ENCODE measurements at places on chromosomes 4 and X.

- no peak for ATAC-seq
Measured at GRCh38 chrX:42505016-42505415, 272.9 kb downstream of the PPP1R2C start.

DNA sequence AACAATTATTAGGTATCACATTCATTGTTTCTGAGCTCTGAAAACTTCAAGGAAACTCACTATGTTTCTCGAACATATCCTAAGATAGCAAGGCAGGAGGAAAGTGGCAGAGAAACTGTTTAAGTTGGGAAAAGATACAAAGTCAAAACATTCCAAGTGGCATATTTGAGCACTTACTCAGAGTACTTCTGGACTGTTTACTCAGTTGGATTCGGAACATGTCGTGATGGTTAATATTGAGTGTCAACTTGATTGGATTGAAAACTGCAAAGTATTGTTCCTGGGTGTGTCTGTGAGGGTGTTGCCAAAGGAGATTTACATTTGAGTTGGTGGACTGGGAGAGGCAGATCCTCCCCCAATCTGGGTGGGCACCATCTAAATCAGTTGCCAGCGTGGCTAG, 298.3 kb downstream of the IL1RAPL2 start:
- ATAC-seq: no peak

GRCh38 chr4:112514647-112515197, 1.3 kb downstream of the NEUROG2 start:
- no peak for ATAC-seq

DNA sequence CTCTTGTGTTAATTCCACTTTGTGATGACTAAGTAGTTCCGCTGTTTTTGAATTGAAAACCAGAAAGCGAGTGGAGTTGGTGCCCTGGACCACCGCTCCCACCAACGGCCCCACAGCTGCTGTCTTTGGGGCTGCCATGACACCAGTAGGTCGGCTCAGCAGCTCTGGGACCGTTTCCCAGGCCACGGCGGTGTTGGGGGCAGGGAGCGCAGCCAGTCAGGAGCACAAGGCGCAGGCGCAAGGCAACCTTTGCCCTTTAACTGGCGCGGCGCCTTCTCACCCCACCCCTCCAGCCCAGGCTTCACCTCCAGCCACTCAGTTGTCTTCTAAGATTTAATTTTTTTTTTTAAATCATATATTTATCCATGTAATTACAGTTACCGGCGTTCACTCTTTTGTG, at the start of gene GK2:
Gene GK2, minus strand, starts transcription at position 166 of the 400 bp plus-strand sequence. Its CDS starts 28 bp downstream, at position 138.
- ATAC-seq: no peak

DNA sequence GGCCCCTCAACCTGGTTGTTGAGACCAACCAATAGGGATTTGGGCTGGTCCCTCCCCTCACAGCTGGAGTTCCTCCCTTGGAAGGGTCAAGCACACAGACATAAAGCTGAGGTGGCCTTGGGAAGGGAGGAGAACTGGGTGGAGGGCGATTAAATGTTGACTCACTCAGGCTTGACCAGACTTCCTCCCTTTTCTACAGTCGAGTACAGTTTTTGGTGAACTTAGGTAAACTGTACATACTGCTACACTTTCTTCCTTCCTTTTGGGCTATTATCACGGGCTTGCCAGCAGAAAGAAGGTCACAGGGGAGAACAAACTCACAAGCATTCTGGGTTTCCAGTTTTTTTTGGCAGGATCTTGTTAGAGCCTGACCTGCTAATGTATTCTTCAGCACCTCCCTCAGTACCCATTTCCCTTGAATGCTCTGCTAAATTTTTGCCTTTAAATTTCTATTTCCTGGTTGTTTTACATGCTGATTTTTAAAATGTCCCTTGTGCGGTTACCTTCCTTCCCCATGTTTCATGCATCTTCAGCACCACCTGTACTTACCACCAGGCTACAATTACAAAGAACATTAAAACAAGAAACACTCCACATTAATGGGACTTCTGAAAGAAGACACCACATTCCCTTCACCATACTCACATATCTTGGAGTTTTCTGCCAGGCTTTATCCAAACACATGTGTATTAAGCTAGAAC, 135.2 kb upstream of the RASGEF1B start:
- no peak for ATAC-seq

GRCh38 chrX:70664726-70665125, 220.1 kb downstream of the DLG3 start:
- ATAC-seq: peak; percentile 79

DNA sequence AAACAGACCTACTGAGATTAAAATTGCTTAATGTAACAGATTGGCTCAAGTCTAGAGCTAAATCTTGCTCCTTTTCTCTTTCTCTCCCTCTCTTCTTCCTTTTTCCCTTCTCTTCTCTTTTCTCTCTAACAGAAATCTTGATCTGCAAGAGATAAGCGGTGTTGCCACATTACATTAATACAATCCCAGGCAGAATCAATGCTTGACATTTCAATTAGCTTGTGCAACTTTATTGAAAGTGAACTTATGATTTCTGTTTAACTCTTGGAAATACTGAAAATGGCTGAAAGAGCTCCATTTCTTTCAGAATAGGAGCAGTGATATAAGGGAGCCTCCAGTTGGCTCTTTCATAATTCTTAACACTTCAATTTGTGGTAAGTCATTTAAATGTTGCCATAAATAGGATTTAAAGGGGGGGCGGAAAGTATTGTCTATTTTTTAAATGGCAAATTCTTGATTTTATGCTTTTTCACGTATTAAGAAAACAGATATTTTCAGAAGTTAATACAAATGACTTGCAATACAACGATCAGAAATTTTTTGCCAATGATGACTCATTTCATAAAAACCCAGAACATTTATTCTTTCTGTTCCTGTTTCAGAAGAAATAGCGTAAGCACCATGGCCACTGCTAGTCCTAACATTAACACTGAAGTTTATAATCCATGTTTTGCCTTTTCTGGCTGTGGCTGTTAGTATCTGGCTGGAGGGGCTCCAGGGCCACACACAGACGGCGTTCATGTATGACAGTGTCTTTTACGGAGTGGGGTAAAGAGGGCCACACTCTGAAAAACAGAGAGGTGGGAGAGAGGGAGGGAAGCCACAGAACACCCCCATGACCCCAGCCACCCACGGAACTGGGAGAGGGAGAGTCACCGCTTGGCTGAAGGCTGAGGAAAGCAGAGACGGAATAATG, 115.7 kb upstream of the FAT1 start:
- no peak for ATAC-seq

DNA sequence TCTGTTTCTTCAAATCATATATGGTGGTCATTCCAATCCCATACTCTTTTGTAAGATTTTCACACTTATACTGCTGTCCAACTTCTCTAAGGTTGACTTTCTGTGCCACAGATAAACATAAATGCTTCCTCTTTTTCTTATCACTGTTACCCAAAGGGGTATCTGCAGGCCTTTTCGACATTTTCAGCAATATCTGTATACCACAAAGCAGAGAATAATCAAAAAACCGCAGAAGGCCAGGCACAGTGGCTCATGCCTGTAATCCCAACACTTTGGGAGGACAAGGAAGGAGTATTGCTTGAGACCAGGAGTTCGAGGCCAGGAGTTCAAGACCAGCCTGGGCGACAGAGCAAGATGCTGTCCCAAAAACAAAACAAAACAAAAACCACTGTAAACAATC, 3.1 kb upstream of the RFC1 start:
- ATAC-seq: no peak

- no peak for ATAC-seq
Measured at GRCh38 chrX:25288676-25289075, 272.9 kb upstream of the ARX start.

GRCh38 chr4:48116582-48116981, 17.5 kb downstream of the TXK start:
- peak; percentile 14 for ATAC-seq

DNA sequence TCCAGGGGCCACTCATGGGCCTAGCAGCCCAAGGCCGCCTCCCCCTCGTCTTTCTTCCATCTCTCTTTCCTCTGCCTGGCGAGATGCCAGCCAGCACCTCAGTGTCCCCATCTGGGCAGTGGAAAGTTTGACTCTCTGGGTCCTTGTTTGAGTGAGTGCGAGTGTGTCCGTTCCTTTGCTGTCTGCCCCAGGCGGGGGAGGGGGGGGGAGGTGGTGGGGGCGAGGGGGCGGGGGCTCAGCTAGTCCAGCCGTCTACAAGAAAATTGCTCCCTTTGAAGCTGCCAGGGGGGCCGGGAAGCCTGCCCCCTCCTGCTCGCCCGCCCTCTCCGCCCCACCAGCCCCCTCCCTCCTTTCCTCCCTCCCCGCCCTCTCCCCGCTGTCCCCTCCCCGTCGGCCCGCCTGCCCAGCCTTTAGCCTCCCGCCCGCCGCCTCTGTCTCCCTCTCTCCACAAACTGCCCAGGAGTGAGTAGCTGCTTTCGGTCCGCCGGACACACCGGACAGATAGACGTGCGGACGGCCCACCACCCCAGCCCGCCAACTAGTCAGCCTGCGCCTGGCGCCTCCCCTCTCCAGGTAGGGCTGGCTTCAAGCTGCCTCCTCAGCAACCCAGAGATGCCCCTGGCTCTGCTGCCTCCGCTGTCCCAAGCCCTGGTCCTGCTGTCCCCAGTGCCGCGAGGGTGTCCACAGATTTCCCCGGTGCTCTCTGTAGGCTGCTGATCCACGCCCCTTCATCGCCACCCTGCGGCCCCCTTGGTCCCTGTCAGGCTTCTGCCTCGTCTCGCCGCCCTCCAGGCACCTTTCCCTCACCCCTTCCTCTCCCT, at the start of gene BGN:
Gene BGN, plus strand, starts transcription at position 440 of the 821 bp plus-strand sequence. CDS start 9,652 bp downstream, outside the sequence.
- no peak for ATAC-seq

- ATAC-seq: no peak
Measured at GRCh38 chr4:173424899-173425805, 26.2 kb upstream of the SCRG1 start.

DNA sequence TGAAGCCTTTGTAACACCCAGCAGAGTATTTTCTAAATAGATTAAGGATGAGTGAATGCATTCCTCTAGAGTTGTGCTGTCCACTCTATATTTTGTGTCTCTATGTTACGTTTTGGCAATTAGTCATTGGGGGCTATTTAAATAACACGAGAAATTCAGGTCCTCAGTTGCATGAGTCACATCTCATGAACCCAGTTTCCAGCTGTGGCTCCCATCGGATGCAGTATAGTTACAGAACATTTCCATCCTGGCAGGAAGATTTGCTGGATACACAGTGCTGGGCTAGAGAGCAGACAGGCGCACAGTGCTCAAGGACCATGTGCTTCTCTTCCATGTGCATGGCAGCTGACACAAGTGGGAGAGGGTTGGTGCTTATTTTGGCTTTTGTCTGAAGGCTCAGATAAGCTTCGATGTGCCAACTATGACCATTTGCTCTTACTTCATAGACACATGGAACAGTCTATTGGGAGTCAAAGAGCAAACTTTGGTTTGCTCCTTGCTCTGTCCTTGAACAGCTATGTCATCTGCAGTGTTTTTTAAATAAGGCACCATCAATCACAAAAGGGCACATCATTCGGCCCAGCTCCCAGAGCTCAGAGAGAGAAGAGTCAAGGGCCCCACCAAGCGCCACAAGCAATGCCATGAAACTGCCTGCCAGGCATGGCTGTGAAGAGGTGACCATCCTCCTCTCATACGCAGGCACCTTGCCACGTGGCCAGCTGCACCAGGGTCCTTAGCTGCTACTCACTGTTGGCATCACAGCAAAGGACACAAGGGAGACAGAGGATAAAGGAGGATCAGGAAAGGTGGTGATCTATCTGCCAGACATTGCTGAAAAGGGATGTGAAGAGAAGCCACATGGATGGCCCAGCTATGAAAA, 8.1 kb upstream of the STS start:
- no peak for ATAC-seq

- no peak for ATAC-seq
Measured at GRCh38 chrX:152445926-152446325, 5.2 kb downstream of the GABRA3 start.

- no peak for ATAC-seq
Measured at GRCh38 chrX:124476562-124476961, 130.2 kb downstream of the SH2D1A start.

DNA sequence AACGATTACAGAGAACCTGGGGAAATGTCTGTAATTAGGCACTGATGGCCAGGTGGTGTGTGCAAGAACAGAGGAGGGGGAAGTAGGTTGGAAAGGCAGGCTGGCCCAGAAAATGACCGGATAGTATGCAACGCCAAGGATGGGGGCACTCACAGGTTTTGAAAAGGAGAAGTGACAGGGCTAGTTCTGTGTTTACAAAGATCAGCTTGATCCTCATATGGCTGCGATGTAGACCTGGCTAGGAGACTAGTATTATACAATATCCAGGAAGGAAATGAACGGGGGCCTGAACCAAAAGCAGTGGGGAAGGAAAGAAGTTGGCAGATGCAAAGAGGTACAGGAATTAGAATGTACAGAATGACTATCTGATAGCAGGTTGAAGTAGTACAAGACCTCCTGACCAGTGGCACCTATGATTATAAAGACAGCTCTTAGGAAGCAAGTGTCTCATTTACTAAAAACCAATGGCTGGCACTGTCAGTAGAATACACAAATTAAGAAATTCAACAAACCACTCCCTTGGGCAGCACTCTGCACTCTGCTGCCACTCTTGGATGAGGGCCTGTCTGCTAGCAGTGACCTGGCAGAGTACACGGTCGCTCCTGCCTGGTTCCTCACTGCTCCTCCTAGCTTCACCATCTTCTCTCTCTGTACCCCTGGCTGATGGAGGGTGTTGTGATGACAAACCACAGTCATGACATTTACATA, 14.1 kb downstream of the MFAP3L start:
- ATAC-seq: no peak

- ATAC-seq: no peak
Measured at GRCh38 chrX:38654302-38654701, 93.0 kb downstream of the TSPAN7 start.

- ATAC-seq: no peak
Measured at GRCh38 chrX:14902537-14902936, 29.3 kb downstream of the MOSPD2 start.

DNA sequence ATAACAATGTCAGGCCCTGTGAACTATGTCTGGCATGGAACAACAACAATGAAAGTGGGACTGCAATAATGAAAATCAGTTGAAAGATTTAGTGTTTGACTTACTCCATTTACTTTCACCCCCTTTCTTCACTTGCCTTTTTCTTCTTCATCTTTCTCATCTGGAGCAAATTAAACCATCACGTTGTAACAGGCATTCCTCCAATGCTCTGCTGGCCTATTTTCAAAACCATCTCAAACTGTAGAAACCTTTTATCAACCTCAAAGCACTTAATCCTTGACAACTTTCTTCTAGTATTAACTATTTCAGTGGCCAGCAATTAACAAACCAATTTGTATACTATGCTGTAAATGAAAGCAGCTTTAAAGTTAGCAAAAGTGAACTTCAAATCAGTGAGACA, 8.3 kb downstream of the KLHL13 start:
- no peak for ATAC-seq

- ATAC-seq: no peak
Measured at GRCh38 chr4:103692615-103693014, 27.2 kb downstream of the TACR3 start.
